ENCODE measurements at places on chromosomes 1 and 21.

DNA sequence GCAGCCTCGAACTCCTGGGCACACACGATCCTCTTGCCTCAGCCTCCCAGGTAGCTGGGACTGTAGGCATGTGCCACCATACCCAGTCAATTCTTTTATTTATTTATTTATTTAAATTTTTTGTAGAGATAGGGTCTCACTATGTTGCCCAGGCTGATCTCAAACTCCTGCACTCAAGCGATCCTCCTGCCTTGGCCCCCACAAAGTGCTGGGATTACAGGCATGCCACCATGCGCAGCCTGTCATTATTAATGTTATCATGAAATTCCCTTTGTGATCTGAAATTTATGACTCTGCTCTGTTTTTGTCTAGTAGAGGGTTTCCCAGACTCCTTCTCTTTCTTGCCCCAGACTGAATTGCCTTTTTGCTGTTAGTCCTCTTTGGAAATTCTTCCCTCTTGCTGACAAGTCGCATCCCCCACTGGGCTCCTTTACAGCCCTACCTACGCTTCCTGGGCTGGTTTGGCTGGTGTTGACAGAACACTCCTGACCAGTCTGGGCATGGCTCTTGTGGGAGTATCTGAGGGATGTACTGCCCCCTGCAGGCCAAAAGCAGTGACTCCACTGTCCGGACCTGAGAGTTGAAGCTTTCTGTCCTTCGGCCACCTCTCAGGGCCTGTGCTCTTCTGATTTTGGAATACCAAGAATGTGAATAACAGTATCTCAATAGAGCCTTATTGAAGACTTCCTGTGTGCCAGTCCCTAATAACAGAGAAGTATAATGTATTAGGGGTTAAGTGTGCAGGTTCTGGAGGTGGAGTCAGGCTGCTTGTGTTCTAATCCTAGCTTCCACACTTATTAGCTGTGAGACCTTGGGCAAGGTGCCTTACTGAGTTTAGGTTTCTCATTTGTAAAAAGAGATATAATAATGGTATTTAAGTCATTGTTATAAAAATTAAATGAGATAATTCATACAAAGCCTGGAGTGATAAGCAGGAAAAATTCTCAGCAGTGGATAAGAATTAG, 28.2 kb downstream of the TCEANC2 start:
- DNase-seq, result peak; percentile 55

GRCh38 chr1:2789986-2790581, 11.4 kb downstream of the TTC34 start:
- DNase-seq, result no peak

DNA sequence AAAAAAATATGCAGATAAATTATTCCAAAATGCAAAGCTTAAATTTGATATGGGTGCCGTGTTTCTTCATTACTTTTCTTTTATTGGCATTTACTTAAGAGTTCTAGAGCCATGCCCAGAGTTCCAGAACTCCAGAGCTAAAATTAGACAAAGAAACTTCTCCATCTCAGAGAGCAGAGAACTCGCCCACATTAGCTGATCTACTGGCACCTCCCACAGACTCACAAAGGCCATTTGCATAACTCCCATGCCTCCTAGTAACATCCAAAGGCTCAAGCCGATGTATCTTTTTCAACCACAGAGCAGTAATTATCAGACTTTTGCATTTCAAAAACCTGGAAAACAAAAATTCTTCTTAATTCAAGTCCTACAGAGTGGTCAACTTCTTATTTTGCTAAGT, 323.8 kb upstream of the ST6GALNAC5 start:
- DNase-seq, result no peak

DNA sequence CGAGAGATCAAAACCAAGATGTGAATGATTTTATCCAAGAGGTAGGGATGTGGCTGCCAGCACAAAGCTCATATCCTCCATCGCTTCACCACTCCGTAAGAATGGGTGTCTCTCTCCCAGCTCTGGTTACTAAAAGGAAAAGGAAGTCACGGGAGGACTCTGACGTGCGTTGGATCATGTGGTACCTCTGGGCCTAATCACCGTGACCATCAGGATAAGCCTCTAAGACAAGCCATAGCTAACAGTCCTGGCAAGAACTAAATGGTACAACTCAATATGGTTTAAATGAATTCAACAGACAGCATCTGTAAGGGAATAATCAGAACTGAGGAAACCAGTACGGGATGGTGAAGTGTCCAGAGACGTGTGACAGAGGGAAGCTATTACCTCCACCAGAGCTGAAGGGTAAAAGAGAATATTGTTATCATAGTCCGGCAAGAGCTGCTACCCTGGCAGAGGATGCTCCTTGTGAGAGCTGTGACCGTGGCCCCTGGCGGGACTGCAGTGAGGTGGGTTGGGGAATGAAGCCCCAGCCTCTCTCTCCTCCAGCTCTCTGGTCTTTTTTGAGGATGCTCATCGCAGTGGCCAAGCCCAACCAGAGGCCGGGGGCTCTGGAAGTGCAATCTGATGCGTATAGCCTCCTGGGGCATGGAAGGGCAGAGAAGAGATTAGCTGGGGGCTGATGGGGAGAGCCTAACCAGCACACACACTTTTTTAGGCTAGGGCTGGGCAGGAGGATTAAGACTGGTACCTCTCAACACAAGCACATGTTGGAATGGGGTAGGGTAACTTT, 54.2 kb downstream of the KIAA1614 start:
- no peak for DNase-seq

- DNase-seq, result no peak
Measured at GRCh38 chr1:117683571-117684285, 77.9 kb downstream of the TENT5C start.

DNA sequence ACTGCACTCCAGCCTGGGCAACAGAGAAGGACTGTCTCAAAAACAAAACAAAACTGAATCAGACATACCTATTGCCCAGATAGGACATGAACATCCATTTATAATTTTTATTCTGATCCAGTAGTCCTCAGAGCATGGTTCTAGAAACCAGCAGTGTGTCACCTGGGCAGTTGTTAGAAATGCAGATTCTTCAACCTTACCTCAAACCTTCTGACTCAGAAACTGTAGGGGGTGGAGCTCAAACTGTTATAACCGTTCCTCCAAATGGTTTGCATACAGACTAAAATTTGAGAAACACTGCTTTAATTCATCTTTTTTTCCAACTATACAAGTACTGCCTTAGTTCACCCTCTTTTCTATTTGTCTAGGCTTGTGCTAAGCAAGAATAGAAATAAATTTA, 6.0 kb downstream of the NASP start:
- DNase-seq, result no peak

DNA sequence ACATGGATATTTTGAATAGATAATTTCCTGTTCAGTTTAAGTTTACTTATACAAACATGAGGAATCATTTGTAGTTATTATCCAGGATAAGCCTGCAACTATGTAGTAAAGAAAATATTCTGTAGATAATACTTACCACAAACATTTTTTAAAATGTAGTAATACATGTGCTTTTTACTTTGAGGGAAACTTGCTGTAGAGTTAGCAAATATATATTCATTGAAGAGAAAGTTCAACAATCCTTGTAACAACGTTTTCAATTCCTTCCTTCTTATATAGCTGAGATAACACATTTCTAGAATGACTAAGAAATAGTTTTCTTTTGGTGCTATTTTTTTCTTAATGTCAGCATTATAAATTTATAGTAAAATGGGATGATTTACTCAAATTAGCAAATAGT, 664.6 kb upstream of the ADAMTS5 start:
- no peak for DNase-seq

DNA sequence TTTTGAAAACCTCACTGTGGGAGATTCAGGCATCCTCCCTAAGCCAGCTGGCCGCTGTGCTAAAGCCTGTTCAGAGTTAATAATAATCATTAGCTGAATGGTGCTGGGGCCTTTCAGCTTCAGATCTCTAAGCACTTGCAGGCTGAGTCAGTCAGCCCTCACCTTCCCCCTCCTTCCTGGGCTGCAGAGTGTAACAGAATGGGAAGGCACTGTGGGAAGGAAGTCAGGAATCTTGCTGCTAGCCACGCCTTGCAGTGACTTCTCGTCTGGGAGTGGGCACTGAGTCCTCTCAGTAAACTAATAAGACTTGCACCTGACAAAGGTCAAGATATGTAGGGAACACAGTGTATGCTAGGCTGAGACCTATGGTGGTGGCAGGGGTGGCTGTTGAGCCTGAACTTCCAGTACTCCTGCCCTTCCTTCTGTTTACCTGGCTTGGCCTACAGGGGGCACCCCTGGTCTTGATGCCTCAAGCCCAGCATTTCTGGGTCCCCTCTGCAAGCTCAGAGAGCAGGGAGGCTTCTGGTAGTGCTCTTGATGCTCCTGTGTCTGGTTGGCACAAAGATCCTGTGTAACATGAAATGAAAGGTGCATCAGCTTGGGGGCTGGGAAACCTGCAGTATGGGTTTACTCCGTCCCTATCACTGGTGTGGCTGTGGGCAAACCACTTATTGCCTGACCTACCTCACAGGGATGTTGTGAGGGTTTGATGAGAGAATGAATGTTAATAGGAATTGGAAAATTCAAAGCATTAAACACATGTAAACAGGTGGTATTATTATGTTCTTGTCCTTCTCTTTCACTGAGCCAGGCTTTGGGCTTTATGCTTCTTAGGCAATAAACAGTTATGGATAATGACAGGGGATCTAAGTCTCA, 6.0 kb downstream of the CYB561D1 start:
- DNase-seq, result peak; percentile 61

GRCh38 chr1:63024132-63024531, 240.2 kb downstream of the ATG4C start:
- no peak for DNase-seq

DNA sequence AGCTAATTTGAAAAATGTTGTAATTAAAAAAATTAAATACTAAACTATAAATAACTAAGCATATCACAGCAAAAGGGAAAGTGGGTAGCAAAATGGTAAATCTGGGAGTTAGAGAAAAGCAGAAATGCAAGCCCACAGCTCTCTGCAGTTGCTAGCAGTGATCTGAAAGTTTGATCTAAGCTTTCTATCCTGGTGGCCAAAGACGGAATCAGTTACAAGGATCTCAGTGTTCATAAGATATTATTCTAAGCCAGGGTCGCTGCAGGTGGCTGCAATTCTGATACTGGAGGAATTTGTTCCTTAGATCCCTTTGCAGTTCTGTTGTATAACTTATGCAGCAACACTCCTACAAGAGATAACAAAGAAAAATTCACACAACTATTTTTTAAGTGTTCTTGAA, 363.7 kb downstream of the SETD4 start:
- no peak for DNase-seq

DNA sequence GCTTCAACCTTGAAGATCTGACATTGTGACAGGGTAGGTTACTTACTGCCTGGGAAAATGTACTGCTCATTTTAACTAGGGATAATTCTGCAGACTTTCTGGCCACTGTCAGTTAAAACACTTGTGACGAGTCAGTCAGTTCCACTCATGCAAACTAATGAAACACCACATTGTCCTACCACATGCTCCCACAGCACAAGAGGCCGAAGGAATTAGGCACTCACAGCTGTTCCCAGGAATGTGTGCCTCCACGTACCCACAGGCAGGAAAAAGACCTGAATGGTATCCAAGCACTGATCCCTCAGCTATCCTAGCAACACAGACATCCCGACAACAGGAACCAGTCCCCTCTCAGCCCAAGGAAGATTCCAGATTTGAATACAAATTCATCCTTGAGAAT, 12.3 kb downstream of the BCAR3 start:
- DNase-seq, result no peak

DNA sequence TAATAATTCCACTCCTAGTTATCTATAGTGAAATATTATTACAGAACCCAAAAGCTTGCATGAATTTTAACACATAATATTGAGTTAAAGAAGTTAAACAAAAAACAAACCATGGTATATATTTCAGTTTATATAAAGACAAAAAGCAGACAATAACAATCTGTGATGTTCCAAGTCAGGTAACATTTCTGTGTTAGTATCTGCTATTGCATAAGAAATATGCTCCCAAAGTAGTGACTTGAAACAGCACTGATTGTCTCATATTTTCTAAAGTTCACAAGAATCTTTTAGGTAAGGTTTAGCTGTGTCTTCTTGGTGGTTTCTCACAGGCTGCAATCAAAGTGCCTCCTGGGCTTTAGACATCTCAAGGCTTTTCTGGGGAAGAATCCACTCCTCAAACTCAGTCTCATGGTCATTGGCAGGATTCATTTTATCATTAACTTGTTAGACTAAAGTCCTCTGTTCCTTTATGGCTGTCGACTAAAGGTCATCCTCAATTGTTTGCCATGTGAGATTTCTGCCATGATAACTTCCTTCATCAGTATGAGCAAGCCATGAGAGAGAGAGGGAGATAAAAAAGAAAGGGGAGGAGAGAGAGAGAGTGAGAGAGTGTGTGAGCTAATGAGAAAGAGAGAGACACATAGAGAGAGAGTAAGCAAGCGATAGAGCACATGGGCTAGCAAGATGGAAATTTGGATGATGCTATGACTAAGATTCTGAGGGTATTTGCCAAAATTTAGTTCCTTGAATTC, 19.9 kb downstream of the GBP1 start:
- no peak for DNase-seq

- DNase-seq, result no peak
Measured at GRCh38 chr1:40564913-40565312, 33.5 kb downstream of the ZNF684 start.

GRCh38 chr1:186188004-186188539, 187.0 kb downstream of the TPR start:
- no peak for DNase-seq

DNA sequence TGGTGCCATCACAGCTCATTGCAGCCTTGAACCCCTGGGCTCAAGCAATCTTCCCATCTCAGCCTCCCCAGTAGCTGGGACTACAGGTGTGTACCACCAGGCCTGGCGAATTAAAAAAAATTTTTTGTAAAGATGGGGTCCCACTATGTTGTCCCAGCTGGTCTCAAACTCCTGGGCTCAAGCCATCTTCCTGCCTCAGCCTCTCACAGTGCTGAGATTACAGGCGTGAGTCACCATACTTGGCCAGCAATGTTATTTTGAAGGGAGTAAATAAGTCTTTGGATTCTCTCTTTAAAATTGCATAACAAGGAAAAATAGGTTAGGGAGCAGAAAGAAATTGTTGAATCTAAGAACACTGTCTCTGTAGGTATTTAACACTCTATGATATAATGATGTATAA, 111.3 kb downstream of the RPS6KC1 start:
- DNase-seq, result no peak

DNA sequence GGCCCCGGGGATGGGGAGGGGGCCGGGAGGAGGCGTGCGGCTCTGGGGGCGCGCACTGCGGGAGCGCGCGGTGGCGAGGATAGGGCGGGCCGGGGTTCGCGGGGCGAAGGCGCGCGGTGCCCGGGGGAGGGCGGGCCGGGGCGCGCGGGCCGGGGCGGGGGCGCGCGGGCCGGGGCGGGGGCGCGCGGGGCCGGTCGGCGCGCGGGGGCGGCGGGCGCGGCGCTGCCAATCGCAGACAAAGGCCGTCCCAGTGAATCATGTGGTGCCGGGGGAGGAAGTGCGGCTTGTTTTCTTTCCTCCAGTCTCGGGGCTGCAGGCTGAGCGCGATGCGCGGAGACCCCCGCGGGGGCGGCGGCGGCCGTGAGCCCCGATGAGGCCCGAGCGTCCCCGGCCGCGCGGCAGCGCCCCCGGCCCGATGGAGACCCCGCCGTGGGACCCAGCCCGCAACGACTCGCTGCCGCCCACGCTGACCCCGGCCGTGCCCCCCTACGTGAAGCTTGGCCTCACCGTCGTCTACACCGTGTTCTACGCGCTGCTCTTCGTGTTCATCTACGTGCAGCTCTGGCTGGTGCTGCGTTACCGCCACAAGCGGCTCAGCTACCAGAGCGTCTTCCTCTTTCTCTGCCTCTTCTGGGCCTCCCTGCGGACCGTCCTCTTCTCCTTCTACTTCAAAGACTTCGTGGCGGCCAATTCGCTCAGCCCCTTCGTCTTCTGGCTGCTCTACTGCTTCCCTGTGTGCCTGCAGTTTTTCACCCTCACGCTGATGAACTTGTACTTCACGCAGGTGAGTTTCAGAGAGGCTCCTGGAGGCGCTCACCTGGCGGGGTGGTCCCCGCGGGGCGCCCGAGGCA, at the start of gene GPR137B:
GPR137B (plus strand) TSS at position 287 of the 851 bp plus-strand sequence; CDS start at position 371, 84 bp downstream.
- DNase-seq, result peak; percentile 56

- DNase-seq, result no peak
Measured at GRCh38 chr1:19517017-19517416, 31.7 kb upstream of the CAPZB start.

Data from CD4-positive, alpha-beta T cell treated with Interleukin-2 at 100 ng/mL for 4 hours (primary cell).